ENCODE measurements at places on chromosomes 11 and 22.

DNA sequence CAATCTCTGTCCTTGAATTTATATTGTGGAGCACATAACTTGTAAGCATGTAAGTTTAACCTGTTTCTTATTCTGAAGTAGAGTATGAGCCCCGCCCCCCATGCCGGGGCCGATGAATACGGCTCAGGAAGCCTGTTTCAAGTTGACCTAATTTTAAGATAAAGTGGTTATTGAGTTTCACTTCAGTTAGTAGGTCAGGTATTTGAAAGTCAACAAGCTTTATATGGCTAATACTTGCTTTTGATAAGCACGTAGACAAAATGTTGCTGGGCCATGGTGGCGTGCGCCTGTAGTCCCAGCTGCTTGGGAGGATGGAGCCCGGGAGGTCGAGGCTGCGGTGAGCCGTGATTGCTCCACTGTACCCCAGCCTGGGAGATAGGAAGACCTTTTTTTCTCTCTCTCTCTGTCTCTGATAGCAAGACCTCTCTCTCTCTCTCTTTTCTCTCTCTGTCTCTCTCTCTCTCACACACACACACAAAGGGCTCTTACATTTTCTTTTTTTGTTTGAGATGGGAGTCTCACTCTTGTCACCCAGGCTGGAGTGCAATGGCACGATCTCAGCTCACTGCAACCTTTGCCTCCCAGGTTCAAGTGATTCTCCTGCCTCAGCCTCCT, 14.4 kb downstream of the YWHAH start:
- no peak for DNase-seq

DNA sequence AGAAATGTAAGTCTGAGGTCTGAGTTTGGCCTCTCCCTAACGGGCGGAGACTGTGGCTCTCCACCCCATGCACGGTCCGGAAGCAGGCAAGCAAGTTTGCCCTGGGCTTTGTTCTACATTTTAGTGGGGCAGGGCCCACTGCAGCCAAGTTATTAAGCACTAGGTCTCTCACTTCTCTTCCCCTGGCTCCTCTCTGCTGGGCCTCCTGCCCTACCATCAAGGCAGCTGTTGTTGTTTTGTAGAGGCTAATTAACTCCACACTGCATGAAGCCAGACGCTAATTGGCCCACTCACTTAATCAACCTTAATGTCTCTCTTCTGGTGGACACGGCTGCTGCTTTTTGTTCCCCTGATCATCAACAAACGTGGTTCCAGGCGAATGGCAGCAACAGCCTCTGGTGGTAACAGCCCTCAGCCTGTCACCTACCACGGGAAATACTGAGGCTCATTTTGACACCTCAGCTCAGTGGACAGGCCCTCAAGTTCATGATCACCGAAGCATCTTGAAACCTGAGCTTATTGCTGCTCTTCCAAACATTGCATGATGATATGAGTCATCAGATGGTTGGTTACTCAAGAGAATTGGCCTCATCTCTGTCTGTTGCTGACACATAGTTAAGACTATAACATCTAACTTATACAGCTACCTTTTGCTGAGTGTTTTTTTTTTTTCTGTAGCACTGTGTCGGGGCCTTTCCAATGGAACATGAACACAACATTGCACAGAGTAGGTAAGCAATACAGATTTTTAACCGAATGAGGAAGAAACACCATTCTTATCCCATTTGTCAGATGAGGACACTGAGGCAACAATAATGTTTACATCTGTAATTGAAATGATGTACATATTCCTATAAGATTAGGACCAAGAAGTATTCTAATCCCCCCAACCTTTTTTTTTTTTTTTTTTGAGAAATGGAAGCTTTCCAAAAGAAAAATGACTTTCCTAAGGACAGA, 20.8 kb upstream of the LMO2 start:
- DNase-seq = peak; percentile 91

DNA sequence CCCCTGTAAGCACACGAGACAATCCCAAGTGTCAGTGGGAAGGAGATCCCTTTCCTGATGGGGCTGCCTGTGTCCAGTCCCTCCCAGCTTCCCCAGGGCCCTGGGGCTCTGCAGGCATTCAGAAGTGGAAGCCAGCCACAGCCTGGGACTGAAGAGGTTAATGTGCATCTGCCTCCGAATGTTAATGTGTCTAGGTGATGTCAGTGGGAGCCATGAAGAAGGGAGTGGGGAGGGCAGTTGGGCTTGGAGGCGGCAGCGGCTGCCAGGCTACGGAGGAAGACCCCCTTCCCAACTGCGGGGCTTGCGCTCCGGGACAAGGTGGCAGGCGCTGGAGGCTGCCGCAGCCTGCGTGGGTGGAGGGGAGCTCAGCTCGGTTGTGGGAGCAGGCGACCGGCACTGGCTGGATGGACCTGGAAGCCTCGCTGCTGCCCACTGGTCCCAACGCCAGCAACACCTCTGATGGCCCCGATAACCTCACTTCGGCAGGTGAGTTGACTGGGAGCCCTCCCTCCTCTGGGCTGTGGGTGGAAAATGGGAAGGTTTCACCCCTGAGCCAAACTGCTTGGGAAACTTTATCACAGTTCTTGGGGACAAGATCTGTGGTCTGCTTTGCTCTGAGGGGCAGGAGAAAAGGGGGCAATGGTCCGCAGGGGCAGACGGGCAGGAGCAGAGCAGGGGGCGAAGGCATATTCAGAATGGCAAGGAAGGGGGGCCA, at the start of gene MCHR1:
Gene MCHR1, plus strand, starts transcription at position 236 of the 715 bp plus-strand sequence. Its CDS starts 169 bp downstream, at position 405.
- DNase-seq = no peak

- DNase-seq = no peak
These were observed 79.2 kb downstream of the CASP12 start for GRCh38 chr11:104819107-104819506.

GRCh38 chr11:111542606-111543275, 2.2 kb downstream of the LAYN start:
- no peak for DNase-seq

DNA sequence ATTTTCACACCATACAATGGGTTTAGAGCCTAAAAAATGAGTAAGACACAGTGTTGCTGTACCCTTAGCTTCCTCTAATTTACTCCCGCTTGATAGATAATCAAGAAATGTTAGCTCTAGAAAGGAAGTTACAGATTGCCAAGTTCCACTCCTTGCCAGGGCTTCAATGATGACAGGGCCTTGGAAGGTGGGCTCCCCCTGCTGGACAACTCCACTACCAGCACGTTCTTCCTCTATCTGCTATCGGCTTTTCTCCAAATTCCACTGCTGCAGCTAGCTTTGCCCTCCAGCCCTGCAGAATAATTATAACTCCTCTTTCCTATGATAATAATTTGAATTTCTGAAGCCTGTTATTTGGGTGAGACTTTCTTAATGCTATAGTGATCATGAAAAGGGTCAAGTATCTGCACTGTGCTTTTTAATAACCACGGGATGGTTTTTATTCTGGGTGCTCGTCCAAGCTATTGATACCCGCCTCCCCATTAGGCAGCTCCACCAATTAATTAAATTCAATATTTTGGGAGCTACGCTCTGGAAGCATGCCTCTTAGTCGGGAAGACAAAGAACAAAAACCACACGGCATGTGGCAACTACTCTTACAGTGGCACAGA, 9.0 kb downstream of the SYN3 start:
- DNase-seq = peak; percentile 75

- DNase-seq = peak; percentile 70
These were observed 87.2 kb downstream of the RELT start for GRCh38 chr11:73463359-73463758.

DNA sequence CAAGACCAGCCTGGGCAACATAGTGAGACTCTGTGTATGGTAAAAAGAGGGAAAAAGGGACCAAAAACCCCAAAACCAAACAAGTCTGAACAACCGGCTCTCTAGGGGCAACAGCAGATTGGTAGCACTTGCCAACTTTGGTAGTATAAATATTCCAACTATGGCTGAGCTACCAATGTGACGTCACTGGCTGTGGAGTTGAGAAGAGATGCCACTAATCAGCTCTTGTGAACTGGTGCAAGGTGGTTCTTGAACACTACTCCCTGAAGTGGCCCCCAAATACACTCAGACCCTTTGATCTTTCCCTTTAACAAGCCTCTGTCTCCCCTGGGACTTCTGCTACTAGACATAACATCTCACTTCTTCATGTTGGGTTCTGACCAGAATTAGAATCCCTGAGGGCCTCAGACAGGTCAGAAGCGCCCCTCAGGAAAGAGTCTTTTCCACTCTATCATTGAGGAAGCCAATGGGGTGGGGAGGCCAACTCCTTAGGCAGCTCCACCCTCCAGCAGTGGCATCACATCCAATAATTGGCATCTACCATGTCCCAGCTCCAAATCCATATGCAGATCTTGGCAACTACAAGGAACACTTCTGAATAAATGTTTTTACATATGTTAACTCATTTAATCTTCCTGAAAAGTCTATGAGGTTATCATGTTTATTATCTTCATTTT, 49.2 kb downstream of the RPL27A start:
- no peak for DNase-seq

DNA sequence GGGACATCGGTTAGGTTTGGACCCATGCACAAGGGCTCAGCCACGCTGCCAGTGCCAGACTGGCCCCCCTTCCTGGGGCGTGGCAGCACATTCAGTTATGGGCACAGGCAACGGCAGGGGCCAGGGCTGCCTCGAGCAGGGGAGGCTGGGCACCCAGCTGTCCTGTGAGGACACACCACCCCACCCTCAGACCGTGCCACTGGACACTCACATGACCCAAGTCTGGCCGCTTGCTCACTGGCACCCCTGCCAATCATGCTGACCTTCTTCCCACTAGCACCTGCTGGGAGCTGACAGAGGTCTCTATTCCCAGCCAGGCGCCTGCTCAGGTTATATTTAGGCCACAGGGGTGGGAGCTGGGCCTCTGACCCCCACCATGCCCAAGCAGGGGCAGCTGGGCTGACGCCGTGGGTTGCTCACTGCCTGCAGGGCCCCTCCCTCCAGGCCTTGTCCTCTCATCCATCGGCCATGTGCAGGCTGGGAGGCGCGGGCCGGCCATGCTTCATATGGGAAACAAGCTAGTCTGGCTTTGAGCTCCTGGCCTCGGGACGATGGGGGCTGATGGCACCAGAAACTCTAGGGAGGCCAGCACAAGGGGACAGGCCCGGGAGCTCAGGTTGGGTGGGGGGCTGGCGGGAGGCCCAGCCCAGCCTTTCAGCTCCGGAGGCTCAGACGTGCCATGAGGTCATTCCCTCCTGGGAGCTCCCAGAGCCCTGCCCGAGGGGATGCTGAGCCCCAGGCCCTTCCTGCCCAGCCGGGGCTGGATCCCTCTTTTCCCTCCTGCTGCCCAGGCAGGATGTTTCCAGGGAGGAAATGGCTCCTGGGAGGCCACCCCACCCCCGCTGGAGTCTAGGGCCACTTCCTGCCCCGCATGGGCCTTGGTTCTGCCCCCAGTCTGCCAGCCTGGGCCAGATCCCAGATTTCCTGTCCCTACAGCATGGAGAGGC, 15.2 kb upstream of the TBX1 start:
- no peak for DNase-seq

DNA sequence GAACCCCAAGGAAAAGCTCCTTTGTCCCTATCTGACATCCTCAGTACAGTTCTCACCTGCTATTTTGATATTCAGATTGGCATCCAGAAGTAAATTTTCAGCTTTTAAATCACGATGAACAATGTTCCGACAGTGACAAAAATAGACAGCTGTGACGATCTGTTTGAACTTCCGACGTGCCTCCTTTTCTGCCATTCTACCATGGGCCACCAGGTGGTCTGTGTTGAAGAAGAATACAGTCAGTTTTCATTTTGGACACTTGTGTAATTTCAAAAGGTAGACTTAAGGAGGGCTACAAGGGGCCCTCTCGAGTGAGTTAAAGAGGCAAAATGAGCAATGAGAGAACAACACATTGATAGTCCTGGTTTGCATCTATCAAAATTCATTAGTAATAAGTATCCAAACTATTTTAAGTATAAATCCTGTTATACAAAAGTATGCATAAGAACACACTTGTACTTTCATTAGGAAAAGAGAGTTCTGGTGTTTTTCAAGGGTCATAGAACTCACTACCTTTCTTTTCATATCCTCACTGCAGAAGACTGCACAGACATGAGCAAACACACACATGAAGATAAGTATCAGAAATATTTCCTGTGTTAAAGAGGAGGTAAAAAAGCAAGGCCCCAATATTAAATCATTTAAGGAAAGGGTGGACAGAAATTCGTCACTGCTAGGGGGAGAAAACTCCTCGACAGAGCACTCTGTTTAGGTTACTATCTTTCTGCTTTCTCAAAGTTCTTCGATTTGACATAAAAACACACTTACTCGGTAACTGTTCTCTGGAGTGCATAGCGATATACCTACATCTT, 89.9 kb upstream of the APOA1 start:
- DNase-seq = peak; percentile 24

DNA sequence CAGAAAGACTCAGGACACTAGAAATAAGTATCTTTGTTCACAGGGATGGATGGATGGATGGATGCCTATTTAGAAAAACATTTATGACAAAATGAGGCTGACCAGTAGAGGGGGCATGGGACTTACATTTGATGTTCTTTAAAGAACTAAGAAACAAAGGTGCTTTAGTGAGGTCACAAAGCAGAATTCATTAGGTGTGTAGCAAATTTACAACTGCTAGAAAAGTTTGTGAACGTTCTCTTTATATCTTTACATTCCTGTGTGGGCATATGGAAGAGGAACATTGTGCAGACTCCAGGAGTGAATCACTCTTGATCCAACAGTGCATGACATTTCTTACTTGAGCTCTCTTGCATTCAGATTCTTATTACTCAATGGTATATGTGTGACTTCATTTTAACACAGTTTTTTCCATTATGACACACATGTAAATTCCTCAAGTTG, 15.8 kb upstream of the SIK2 start:
- DNase-seq = peak; percentile 77

DNA sequence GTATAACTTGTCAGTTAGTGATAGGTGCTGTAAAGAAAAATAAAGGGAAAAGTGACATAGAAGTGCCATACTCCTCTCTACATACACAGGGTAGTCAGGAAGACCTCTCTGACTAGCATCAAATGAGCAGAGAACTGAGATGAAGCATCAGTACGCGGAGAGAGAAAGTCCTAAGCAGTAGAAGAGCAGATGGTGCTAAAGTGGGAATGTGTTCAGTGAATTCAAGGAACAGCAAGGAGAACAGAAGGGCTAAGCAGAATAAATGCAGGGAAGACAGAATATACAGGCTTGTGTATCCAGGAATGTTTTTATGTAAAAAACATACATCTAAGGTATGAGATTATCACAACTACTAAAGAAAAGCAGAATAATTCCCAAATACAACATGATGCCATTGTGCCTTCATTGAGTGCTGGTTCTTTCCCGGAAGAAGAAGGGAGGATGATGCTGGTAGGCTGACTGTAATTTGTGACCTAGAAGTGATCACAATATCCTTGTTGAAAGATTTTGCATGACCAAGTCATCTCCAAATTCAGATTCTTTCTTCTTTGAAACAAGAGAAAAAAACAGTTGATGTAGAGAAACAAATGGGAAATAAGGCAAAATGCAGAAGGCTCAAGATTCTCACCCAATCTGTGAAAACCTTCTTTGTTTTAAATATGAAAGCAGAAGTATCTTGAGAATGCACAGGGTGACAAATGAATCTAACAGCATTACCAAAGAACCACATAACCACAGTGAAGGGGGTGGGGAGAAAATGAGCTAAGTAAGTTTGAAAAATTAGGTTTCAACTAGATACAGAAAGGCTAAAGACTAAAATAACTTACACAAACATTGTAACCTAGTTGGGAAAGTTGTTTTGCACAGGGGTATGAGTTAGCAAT, 20.5 kb downstream of the MRE11 start:
- DNase-seq = peak; percentile 81

- no peak for DNase-seq
These were observed 335.4 kb upstream of the NCAM1 start for GRCh38 chr11:112625814-112626213.

GRCh38 chr11:45079943-45080719, 66.3 kb upstream of the PRDM11 start:
- peak; percentile 71 for DNase-seq
